ENCODE measurements at places on chromosomes 2 and 18. TPM values are rescaled to one million over a fixed set of nuclear protein-coding genes. Genes with fewer than 3 reads are reported as not detected.

The IMPACT gene
- 44.5 TPM for total RNA-seq

The SLC38A11 gene
- 4.4 TPM for total RNA-seq

The CNGA3 gene
- 6.0 TPM for total RNA-seq

The CRACDL gene
- total RNA-seq: 3.7 TPM

The SLC5A6 gene
- total RNA-seq: 27.7 TPM

The CABYR gene
- total RNA-seq: 19.6 TPM

The TEX44 gene
- total RNA-seq: not detected

Measured in diencephalon (tissue), 1 donor.